Psoas muscle (tissue), 8 donors: ENCODE measurements at places on chromosomes 7 and 10. TPM values are rescaled to one million over a fixed set of nuclear protein-coding genes. Genes with fewer than 3 reads are reported as not detected.

The MSMB gene
- not detected for total RNA-seq

The SMKR1 gene
- total RNA-seq = 0.74 TPM

The TMEM139 gene
- not detected for total RNA-seq

The STEAP1B gene
- 0.90 TPM for total RNA-seq

The GIMAP5 gene
- total RNA-seq = 4.1 TPM

The ZNF804B gene
- not detected for total RNA-seq

The TAF6 gene
- total RNA-seq = 29.9 TPM

The C10orf62 gene
- not detected for total RNA-seq

The BHLHA15 gene
- not detected for total RNA-seq

The MYH16 gene
- not detected for total RNA-seq

The CLCN1 gene
- 2.9 TPM for total RNA-seq

The NACAD gene
- total RNA-seq = 1.1 TPM

The LIPJ gene
- 0.30 TPM for total RNA-seq

The CDHR1 gene
- total RNA-seq = not detected

The SRI gene
- total RNA-seq = 38.0 TPM

The VIM gene
- total RNA-seq = 166 TPM

The RBP3 gene
- total RNA-seq = not detected

The CRHR2 gene
- total RNA-seq = 0.42 TPM

The CPED1 gene
- total RNA-seq = 32.9 TPM

The LRRC4 gene
- total RNA-seq = 2.7 TPM

The UTF1 gene
- total RNA-seq = not detected

The TASOR2 gene
- total RNA-seq = 45.6 TPM

The CPA1 gene
- total RNA-seq = 1.1 TPM

The CALML3 gene
- total RNA-seq = not detected

The ZNF853 gene
- 10.4 TPM for total RNA-seq

The CDHR3 gene
- 1.1 TPM for total RNA-seq

The GNAT3 gene
- not detected for total RNA-seq

The PAX4 gene
- total RNA-seq = not detected

The NOS3 gene
- 13.2 TPM for total RNA-seq

The ZNF503 gene
- 4.1 TPM for total RNA-seq

The HYAL4 gene
- 2.2 TPM for total RNA-seq

The RHOBTB1 gene
- 20.8 TPM for total RNA-seq

The HOXA9 gene
- 4.9 TPM for total RNA-seq

The RET gene
- total RNA-seq = 0.60 TPM

The PPIF gene
- total RNA-seq = 113 TPM

The SLC26A5 gene
- not detected for total RNA-seq

The ATRNL1 gene
- 5.6 TPM for total RNA-seq

The ST8SIA6 gene
- total RNA-seq = 1.1 TPM

The TMEM130 gene
- total RNA-seq = not detected

The RRP12 gene
- total RNA-seq = 84.6 TPM

The ATP6V0E2 gene
- 12.8 TPM for total RNA-seq

The SPOCK2 gene
- 2.8 TPM for total RNA-seq

The KCNMA1 gene
- 22.2 TPM for total RNA-seq

The HMX2 gene
- total RNA-seq = not detected
